ENCODE measurements at places on chromosomes 6 and 20.

GRCh38 chr6:168318579-168319278, 848 bp downstream of the DACT2 start:
- no peak for DNase-seq

GRCh38 chr6:129096651-129097290, 213.8 kb downstream of the LAMA2 start:
- no peak for DNase-seq

GRCh38 chr6:37819802-37820717, 533 bp downstream of the ZFAND3 start:
- no peak for DNase-seq

GRCh38 chr6:157088841-157089240, 234.5 kb downstream of the TMEM242 start:
- no peak for DNase-seq

All from ecto neural progenitor cell (in vitro differentiated cells).